ENCODE measurements at places on chromosomes 2 and 18.

DNA sequence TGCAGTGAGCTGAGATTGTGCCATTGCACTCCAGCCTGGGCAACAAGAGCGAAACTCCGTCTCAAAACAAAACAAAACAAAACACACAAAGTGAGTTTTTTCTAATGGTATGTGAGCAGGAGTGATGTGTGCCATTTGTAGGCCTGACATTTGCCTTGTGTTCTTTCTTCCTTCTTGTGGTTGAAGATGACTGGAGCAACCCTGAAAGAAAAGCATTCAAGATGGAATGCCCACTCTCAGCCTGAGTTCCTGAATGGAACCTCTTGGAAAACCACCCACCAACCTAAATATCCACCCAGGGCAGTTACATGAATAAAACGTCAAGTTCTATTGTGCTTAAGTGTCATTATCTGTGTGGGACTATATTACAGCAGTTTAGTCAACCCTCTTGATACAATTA lies 26.5 kb downstream of the PGAP1 start:
- DNase-seq, result no peak

GRCh38 chr2:9744256-9745004 lies 98.8 kb upstream of the TAF1B start:
- no peak for DNase-seq

DNA sequence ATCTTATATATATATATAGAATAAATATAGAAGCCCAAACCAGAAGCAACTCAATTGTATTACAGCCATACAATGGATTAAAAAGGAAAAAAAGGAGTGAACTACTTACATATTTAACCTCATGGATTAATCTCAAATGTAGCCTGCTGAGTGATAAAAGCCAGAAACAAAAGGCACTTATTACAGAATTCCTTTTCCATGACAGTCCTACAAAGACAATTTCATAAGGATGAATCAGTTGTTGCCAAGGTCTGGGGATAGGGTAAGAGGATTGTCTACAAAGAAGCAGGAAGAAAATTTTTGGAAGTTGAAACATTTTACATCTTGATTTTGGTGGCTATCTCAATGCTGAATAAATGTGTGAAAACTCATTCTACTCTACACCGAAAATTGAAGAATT lies 103.9 kb upstream of the DCC start:
- DNase-seq, result no peak

DNA sequence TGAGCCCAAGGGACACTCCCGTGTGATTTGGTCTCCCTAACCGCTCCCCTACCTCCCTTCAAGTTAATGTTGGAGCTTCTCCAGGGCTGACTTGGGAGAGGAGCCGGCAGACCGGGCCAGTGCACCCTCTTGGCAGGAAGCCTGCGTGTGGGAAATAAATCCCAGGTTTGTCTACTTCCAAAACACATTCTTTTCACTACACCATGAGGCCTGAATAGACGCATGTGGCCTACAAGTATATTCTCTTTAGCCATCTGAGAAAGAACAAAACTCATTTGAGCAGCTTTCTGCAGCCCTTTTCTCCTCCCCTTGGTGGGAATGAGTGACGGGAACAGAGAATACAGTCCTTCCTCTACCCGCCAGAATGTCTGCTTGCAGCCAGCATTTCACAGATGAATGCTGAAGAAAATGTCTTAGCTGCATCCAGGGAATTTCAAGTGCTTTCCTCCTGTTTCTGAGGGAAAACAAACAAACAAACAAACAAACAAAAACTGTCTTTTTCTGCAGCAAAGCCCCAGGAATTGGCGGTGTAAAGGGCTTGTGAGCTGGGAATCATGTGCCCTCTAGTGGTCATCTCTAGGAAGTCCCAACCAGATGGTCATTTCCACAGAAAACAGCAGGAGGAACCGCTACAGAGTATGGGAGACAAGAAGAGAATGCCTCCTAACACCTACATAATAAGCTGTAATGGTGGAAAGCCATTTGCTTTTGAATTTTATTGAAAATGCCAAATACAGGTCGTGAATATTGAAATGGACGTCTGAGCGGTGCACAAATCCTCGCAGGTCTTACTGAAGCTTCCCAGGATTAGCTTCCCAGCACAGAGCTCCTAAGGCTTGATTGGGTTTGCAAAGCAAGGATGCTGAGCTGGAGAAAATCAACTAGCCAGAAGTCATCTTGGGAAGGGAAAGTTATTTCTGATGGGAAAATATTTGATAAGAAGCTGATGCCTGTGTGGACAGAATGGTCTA lies 41.2 kb upstream of the DAPL1 start:
- peak; percentile 46 for DNase-seq

DNA sequence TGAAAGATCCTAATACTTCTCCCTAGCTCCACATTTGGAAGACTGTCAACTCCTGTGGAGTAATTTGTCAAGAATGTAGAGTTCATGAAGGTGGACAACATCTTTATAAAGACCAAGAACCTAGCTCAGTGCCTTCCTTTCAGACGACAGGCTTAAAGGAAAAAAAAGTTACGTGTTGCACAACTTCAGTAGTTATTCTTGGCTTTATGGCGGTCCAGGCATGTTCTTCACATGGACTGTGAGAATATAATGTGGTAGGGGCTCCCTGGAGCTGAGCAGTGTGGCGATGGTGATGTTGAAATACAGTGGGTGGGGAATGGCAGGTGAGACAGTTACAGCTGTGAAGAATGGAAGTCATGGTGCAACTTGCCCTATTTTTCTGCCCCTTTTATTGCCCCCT lies 3.9 kb downstream of the TAF1B start:
- DNase-seq, result no peak

DNA sequence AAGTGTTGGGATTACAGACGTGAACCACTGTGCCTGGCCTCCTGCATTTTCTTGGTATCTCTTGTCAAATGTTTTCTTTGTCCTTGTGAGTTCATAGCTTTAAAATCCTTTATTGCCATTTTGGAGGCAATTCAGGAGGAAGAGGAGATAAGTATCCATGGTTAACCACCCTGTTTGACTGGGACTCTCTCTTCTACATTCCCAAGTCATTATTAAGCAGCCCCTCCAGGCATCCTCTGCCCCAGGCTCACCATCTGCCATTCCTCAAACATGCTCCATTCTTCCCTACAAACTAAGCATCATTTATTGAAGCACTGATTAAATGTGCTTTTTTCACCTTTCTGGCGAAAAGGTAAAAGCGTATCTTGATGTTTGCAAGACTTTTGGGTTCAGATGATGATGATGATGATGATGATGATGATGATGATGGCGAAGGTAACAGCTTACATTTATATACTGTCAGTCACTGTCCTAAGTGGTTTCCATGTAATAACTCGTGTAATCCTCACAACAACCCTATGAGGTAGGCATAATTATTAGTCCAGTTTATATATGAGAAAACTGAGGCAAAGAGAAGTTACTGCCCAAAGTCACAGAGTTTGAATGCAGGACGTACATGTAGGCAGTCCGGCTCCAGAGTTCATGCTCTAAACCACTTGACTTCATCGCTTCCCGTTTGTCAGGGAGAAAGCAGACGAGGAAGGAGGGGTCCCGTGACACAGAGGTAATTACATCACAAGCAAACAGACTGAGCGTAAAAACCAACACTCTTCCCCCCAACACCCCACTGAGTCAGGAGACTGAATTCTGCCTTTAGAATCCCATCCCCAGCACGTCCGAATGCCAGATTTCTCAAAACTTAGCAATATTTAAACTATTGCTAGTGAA lies 69.7 kb upstream of the ACKR3 start:
- no peak for DNase-seq

GRCh38 chr2:219399716-219400478 lies 12.2 kb upstream of the DNPEP start:
- no peak for DNase-seq

- no peak for DNase-seq
Observed at GRCh38 chr2:160522951-160523710, 29.5 kb upstream of the RBMS1 start.

DNA sequence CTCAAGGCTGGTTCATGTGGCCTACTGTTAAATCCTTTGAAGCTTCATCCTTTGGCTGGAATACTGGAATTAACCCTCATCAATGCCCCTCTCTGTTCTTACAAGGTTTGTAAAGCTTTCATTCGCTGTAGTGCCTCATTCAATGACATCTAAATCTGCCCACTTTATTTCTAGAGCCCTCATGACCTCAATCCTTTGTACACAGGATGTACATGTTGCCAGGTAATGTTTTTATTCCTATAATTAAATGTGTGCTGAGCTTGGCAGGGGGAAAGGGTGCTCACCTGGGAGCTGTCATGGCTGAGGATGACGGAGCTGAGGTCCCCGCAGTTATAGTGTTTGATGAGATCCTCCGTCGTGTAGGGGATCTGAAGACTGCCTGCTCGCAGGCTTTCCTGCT lies 39.3 kb downstream of the TRABD2A start:
- DNase-seq, result no peak

DNA sequence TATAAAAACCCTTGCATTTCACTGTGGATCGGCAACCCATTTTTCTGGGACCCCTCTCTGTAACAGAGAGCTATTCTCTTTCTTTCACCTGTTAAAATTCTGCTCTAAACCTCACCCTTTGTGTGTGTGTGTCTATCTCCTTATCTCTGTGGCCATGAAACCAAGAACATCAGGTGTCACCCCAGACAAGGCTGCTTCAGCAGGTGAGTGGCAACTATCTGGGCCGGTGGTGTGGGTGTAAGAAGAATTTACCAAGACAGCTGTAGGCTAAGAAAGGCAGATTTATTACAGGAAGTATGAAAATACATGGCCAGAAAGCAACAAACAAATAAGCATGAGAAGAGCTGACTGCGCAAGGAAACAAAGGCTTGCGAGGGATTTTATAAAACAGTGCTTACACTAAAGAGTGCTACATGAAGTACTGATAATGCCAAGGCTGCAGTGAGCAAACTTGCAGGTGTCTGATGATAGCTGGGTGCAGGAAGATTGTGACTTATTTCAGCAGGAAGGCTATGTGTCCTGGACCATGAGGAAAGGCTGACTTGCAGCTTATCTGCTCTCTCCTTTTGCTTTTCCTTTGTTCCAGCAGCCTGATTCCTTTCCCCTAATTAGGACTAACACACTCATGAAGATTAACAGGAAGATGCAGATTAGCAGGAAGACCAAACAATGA lies 421.1 kb downstream of the PTH2R start:
- no peak for DNase-seq

DNA sequence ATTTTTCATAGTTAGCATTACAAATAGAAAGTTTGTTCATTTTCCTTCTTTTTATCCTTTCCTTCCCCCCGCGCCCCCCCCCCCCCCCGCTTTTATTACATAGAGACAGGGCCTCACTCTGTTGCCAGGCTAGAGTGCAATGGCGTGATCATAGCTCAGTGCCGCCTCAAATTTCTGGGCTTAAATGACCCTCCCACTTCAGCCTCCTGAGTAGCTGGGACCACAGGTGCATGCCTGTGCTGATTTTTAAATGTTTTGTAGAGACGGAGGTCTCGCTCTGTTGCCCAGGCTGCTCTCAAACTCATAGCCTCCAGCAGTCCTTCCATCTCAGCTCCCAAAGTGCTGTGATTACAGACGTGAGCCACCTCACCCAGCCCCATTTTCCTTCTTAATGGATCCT lies 91.2 kb upstream of the ALPP start:
- no peak for DNase-seq

GRCh38 chr18:45748501-45748900 lies 24.5 kb downstream of the SLC14A1 start:
- DNase-seq, result no peak

GRCh38 chr2:133139847-133140533 lies 428.3 kb downstream of the NCKAP5 start:
- DNase-seq, result no peak

DNA sequence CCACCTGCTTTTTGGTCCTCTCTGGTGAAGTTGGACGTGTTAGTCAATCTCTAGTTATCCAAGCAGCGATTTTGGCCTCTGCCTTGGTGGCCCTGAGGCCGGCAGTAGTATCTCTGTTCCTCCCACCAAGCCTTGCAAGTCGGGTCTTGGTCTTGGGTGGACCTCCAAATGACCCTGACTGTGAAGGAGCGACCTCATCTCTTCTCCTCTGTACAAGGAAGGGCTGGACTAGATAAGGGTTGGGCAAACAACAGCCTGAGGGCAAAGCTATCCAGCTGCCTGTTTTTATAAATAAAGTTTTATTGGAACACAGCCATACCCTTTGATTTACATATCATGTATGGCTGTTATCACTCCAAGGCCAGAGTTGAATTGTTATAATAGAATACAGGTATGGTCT lies 74.6 kb upstream of the FOSL2 start:
- DNase-seq, result no peak

- no peak for DNase-seq
Observed at GRCh38 chr2:195543063-195543462, 114.0 kb upstream of the SLC39A10 start.

GRCh38 chr2:5982903-5983265 lies 290.7 kb downstream of the SOX11 start:
- peak; percentile 45 for DNase-seq

DNA sequence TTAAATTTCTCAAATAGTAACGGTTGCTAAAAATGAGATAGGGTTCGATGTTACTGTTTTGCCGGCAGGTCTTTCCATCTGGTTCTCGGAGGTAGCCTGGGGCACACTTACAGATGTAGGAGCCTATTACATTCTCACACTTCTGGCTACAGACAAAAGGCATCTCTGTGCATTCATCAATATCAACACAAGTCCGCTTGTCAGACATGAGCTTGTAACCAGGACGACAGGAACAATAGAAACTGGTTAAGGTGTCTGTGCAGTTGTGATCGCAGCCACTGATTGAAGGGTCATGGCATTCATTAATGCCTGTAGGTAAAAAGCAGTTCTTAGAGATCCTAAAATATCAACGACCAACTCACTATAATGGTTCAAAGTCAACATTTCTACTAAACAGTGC lies 116.3 kb downstream of the DHRS9 start:
- no peak for DNase-seq

GRCh38 chr18:13223311-13224143 lies 5.0 kb downstream of the LDLRAD4 start:
- DNase-seq, result no peak

DNA sequence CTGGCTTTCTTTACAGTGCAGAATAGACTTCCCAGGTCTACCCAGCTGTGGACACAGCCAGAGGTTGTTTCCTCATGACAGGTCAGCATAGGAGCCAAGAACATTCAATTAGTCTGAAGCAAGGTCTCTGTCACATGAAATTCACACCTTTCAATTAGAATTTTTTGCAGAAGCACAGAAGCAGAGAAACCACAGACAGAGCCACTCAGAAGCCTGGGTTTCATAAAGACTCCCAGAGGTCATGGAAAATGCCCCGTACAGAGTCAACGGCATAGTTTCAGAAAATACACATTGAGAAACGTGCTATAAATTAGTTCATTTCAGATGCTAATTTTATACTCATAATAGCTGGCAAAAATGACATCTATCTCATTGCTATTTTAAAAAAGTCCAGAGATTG lies 87.0 kb upstream of the TMEM200C start:
- no peak for DNase-seq

GRCh38 chr2:36658277-36658748 lies 38.2 kb upstream of the VIT start:
- DNase-seq, result no peak

- DNase-seq, result no peak
Observed at GRCh38 chr2:172333235-172333977, 94.0 kb upstream of the ITGA6 start.
